ENCODE measurements at places on chromosomes 11 and 22.

- no peak for DNase-seq
Measured at GRCh38 chr11:92045301-92045700, 179.3 kb upstream of the FAT3 start.

DNA sequence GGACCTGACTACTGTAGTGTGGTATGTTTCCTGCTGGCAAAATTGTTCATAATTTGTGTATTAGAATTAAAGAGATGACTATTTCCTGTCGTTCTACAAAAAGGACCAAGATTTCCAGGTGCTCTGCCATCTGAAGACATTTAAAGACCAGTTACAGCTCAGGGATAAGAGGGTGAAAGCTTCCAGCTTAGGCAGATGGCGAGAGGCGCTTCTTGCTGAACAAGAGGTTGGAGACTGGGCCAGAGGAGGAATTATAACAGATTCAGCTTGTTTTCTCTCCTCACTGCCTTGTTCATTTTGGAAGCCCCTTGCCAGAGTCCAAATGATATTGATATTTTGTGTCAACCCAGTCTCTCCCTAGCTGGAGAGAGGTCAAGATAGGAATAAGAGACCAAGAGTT lies 23.1 kb upstream of the NNMT start:
- DNase-seq = no peak

GRCh38 chr11:68996376-68997123 lies 15.8 kb upstream of the MRGPRD start:
- no peak for DNase-seq

DNA sequence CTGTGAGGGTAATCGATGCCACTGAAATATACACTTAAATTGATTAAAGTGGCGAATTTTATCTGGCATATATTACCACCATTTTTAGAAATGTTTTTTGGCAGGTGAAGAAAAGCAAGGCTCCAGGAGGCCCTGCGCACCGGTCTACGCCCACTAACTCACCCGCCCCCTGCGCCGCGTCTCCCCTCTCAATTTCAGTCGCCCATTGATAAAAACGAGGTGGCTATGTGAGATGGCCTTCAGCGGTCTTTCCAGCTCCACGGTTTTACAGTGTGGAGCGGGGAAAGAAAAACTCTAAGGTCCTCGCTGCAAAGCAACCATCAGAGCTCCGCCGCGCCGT lies 602 bp upstream of the AQP11 start:
- no peak for DNase-seq

DNA sequence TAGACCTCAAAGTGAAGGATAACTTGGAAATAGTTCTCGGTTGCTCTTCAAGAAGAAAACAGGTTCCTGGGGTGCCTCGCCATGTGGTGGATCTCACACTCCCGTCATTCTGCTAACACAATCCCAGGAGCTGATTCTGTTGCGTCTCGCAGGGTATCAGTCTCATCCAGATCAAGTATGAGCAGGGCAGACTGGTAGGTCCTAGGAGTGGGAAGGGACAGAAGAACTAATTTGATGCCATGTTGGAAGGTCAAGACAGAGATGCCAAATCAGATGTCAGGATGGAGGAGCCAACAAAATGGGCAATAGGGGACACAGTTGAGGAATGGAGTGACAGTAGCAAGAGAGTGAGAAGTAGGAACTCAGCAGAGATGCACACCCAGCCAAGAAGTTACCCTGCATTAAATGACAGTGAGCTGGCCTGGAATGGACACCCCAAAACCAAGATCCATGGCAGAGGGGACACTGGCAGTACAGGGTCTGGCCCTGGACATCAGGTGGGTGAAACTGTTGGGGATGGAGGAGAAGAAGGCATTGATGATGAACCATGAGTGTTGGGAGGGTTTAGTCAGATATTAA lies 76.2 kb downstream of the BDNF start:
- DNase-seq = no peak

Measured in stimulated activated CD4-positive, alpha-beta T cell treated with anti-CD3 and anti-CD28 coated beads, Interleukin-1b, Interleukin-23, amount 100 ng/mL, for 24 hours (primary cell).